ENCODE measurements at places on chromosomes 7 and 10. TPM values are rescaled to one million over a fixed set of nuclear protein-coding genes. Genes with fewer than 3 reads are reported as not detected.

- H3K27me3 ChIP-seq: no peaks in the 10 kb centered on the region
- no peaks in the 10 kb centered on the region for H3K36me3 ChIP-seq
- H3K4me3 ChIP-seq: no peak overlapping the region
- no peak overlapping the region for H3K27ac ChIP-seq
- H3K4me1 ChIP-seq: peaks cover 2% of the 10 kb centered on the region
- DNase-seq: peak; percentile 73
Observed at GRCh38 chr10:88389456-88389855, 193.7 kb downstream of the RNLS start.

PDIA4 gene
- 304 TPM for total RNA-seq

DNA sequence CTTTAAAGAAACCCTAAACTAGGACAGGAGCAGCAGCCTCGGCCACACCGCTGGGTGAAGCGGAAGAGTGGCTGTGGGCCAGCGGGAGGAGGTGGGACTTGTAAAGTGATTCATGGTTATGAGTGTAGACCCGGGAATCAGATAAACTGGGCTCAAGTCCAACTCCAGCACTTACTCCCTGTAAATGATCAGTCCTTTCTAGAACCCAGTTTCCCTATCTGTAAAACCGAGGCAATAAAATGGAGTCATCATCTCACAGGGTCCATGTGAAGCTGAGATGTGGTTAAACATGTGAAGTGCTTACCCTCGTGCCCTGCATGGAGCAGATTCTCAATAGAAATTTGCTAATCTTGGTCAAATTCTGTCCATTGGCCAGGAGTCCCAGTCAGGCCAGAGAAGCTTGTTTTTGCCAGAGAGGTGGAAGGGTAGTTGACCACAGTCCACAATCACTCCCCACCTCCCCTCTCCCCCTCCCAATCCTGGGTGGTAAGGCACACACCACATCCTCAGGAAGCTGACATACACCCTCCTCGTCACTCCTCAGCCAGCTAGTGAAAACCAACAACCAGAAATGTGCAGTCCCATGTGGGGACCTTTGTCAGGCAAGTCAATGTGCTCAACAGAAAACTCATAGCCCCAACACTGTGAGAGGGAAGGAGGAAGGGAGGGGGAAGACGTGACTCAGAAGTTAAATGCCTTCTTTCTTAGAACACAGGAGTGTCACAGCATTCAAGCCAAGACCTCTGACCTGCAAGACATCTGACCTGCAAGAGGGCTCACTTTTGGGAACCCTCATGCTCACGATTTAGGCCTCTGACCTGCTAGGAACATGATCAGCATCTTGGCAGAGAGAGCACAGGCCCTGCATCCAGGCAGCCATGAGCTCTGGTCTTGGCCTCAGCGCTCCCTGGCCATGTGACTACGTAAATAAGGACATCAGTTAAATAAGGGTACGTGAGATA lies 145.1 kb downstream of the PLXNA4 start:
- no peaks in the 10 kb centered on the region for H3K4me1 ChIP-seq
- no peaks in the 10 kb centered on the region for H3K27me3 ChIP-seq
- no peak overlapping the region for H3K27ac ChIP-seq
- DNase-seq: peak; percentile 72
- H3K36me3 ChIP-seq: no peaks in the 10 kb centered on the region

- DNase-seq: peak; percentile 98
- peak overlapping the region; percentile 33 for H3K27ac ChIP-seq
- no peaks in the 10 kb centered on the region for H3K36me3 ChIP-seq
- H3K4me3 ChIP-seq: peak overlapping the region; percentile 8
- no peaks in the 10 kb centered on the region for H3K27me3 ChIP-seq
Observed at GRCh38 chr10:50325449-50326171, 74.3 kb upstream of the ASAH2 start.

OPN1SW gene
- not detected for total RNA-seq

DNA sequence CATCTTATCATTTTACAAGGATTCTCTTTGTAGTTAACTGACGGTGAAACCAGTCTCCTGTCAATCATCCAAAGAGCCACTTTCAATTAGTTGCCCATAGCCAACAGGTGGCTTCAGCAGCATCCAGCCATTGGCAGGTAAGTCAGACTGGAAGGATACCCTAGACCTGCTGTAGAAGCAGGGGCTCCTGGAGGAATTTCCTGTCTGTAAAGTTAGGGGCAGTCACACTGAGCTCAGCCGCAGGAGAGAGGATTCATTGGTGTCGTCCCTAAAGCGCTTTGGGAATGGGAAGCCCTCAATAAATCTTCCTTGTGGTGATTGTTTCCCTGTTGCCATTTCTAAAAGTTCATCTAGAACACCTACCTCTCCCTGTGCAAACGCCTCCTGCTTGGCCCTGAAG lies 140.4 kb downstream of the CELF2 start:
- H3K27me3 ChIP-seq: no peaks in the 10 kb centered on the region

DNA sequence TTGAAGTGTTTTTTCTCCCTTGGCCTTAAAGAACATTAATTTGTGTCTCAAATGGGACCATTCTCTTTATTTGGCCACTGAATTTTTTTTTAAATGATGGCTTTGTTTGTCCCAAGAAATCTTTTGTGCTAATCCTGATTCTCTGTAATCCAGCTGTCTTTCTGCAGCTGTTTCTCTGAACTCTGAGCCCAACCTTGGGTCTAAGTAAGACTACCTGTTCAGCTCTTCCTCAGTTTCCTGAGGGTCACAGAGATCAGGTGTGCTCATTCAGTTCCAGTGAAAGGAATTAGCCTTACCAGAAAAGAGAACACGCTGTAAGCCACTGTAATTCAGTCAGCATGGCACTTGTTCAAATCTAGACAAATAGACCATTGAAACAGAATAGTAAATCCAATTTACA lies 94.2 kb downstream of the ANKIB1 start:
- no peaks in the 10 kb centered on the region for H3K27me3 ChIP-seq
- DNase-seq: no peak
- no peak overlapping the region for H3K27ac ChIP-seq
- peaks cover 2% of the 10 kb centered on the region for H3K4me1 ChIP-seq
- H3K4me3 ChIP-seq: no peak overlapping the region

DNA sequence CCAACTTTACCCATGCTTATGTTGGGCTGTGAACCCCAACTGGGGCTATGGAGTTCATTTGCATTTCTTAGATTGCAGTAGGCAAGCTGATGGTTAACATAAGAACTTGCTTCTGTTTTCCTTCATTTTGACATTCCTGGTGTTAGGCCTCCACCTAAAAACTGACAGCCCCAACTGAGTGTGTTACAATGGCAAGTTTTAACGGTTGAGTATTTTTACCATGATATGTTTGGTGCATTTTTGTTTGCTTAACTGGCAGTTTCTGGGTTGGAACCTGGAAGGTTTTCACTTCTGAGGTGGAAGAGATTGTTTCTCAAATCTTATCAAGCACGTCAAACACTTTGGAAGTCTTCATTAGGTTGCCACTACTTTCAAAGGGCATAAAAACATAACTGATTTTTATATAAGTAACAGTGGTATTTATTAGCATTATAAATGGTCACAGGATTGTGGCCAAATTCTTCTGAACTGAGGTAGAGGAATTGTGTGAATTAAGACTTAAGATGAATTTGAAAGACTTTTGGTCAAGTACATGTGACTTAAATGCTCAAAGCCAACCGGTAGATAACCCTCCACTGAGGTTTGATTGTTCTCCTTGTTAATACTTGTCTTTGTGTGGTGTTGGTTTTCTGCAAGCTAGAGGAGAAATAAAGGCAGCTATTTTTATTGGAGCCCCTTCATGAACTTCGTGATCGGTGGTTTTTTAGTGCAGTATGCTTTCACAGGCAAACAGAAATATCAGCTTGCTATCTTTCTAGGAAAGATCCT lies 2.8 kb downstream of the BMI1 start:
- no peaks in the 10 kb centered on the region for H3K4me1 ChIP-seq
- DNase-seq: no peak
- peaks cover 21% of the 10 kb centered on the region for H3K27me3 ChIP-seq
- no peak overlapping the region for H3K27ac ChIP-seq

DNA sequence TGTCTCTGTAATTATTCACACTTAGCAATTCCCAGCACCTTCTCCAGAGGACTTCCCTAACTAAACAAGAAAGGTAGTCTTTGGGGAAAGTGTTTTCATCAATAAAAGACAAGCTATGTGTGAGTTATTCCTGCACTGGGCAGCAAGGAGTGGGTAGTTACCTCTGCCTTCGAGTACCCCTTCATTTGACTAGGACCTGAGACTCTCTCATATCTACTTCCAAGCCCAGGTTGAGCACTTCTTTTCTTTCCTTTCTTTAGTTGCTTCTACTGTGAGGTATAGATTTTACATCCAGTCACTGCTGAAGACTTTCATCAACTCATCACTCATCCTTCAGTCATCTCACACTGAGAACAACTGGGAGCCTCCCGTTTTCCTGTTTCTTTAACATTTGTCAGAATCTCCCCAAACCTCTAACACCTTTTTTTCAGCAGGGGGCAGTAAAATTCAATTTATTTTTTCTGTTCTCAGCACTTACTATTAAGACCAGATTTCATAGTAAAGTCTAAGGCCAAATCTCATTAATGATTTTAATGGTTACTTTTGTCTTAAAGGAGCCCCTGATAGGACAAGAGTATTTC lies 80.1 kb upstream of the PRSS1 start:
- no peak overlapping the region for H3K4me3 ChIP-seq
- H3K4me1 ChIP-seq: no peaks in the 10 kb centered on the region
- no peak overlapping the region for H3K27ac ChIP-seq
- DNase-seq: peak; percentile 3

DNA sequence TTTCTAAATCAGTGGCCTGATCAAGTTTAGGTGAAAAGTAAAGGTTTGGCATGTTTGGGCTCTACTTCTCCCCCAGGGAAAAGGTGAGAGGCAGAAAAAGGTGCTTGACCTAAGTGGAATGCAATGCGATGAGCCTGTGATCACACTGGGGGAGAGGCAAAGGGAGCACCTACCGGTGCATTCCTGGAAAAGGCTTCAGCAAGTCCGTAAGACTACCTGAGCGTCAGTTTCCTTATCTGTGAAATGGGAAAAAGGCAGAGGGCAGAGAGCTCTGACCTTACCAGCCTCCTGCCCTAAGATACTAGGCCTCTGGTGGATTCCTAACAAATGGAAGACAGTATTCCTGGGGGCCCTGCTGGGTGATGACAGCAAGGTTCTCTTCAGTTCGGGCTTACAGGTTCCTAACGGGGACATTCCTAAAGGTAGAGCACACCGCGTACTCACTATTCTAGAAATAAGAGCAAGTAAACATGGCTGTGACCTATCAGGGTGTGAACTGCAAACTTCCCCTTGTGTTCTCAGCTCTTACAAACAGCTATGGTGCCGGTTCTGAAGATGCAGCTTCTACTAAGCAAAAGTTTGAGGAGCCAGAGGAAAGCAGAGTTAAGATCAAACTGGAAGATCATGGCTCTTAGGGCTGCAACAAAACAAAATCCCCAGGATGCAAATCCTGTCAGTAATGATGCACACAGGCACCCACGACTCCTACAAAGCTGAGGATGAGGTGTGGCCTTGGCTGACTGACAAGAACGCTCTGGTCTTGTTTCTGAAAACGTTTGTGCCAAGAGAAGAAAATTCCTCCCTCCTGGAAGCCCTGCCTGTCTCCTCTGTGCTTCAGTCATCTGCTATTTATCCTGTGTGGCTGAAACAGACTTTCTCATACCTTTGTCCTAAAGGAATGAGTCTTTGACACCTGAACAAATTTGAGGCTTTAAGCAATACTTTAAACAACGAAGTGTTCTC lies 13.3 kb upstream of the ACSL5 start:
- H3K4me1 ChIP-seq: 0 out of 2 replicates have a peak, but pooled peaks cover 1% of the 10 kb centered on the region
- no peak overlapping the region for H3K4me3 ChIP-seq
- no peaks in the 10 kb centered on the region for H3K36me3 ChIP-seq
- H3K27me3 ChIP-seq: no peaks in the 10 kb centered on the region
- no peak overlapping the region for H3K27ac ChIP-seq
- DNase-seq: peak; percentile 21

DNA sequence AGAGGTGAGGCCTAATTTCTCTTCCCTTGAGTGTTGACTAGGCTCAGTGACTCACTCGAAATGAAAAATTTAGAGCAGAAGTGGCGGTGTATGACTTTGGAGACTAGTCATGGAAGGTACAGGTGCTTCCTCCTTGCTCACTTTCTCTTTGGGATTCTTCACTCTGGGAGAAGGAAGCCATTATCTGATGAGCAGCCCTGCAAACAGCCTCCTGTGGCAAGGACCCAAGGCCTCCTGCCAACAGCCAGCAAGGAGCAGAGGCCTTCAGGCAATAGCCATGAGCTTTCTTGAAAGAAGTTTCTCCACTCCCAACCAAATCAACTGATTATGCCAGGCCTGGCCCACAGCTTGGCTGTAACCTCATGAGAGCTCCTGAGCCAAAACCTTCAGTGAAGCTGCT lies 369.6 kb upstream of the VWC2 start:
- H3K4me3 ChIP-seq: no peak overlapping the region
- no peak overlapping the region for H3K27ac ChIP-seq
- no peaks in the 10 kb centered on the region for H3K27me3 ChIP-seq
- H3K36me3 ChIP-seq: no peaks in the 10 kb centered on the region
- no peaks in the 10 kb centered on the region for H3K4me1 ChIP-seq

NUP205 gene
- 81.7 TPM for total RNA-seq

ANKRD7 gene
- total RNA-seq: 0.18 TPM

DNA sequence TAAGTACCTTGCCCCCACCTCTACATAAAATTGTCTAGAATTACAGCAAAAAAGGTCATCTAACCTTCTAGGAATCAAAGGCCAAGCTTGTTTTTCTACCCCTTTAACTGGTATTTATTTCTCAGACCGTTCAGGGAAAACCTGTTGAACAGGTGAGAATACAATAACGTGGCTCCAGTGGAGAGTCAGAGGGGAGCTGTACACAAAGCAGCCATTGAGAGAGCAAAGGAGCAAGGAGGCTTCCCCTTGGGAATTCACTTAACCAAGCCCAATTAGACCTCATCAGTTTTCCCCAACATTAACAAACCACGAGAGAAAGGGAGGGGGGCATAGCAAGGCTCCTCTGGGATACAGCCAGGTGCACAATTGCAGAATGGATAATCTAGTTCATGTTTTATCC lies 101.9 kb downstream of the ELMO1 start:
- no peak overlapping the region for H3K4me3 ChIP-seq
- no peak for DNase-seq
- no peaks in the 10 kb centered on the region for H3K36me3 ChIP-seq
- H3K27ac ChIP-seq: no peak overlapping the region
- no peaks in the 10 kb centered on the region for H3K27me3 ChIP-seq
- H3K4me1 ChIP-seq: no peaks in the 10 kb centered on the region

DNA sequence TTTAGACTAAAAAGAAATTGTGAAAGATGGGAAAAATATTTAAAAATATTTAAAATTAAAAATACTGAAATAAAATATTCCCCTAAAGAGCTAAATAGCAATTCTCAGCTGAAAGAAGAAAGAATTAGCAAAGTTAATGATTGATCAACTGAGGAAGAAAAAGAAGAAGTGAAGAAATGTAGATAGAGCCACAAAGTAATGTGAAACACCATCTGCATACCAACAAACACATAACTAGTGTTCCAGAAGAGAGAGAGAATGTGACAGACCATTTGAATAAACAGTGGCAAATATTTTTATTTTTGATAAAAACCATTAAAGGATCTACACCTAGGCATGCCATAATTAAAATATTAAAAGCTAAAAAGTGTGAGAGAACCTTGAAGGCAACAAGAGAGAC lies 784.5 kb upstream of the ZWINT start:
- no peak overlapping the region for H3K27ac ChIP-seq
- H3K4me3 ChIP-seq: no peak overlapping the region
- H3K36me3 ChIP-seq: no peaks in the 10 kb centered on the region
- no peaks in the 10 kb centered on the region for H3K27me3 ChIP-seq
- no peak for DNase-seq
- H3K4me1 ChIP-seq: no peaks in the 10 kb centered on the region

GRCh38 chr10:21494191-21495001 lies 31.1 kb downstream of the SKIDA1 start:
- H3K4me3 ChIP-seq: peak overlapping the region; percentile 91
- no peak for DNase-seq
- peaks cover 3% of the 10 kb centered on the region for H3K27me3 ChIP-seq
- peak overlapping the region; percentile 9 for H3K27ac ChIP-seq
- H3K4me1 ChIP-seq: peaks cover 3% of the 10 kb centered on the region

All from IMR-90 (cell line).